Calu3 (cell line): ENCODE measurements at places on chromosomes 6 and 20.

GRCh38 chr6:152360034-152360433, 277.1 kb downstream of the SYNE1 start:
- DNase-seq = no peak

DNA sequence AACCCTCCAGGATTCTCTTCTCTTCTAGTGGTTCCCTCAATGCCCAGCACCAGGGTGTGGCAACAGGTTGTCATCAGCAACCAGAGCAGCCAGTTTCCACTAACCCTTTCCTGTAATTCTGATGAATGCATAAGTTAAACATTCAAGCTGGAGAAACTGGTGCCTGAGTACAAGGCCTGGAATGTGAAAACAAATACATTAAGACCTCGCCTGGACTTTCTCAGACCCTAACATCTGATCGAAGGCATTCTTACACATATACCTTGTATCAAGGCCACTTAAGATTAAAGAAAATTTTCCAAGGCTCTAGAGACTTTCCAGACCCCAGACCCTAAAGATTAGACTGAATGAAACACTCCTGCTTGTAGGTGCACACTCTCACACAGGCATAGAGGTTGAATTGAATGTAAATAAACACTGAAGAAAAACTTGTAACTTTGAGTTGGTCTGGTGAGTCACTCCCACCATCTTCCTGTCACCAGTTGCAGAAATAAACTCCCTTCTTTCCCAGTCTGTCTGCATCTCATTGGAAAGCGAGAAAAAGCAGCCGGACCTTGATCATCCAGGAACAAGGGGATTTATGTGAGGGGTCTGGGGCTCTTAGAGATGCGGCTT, 9.0 kb downstream of the LRP11 start:
- peak; percentile 70 for DNase-seq

- DNase-seq = peak; percentile 33
Measured at GRCh38 chr6:71473926-71474325, 185.3 kb downstream of the OGFRL1 start.

- no peak for DNase-seq
Measured at GRCh38 chr6:2111162-2111677, 134.2 kb downstream of the GMDS start.

DNA sequence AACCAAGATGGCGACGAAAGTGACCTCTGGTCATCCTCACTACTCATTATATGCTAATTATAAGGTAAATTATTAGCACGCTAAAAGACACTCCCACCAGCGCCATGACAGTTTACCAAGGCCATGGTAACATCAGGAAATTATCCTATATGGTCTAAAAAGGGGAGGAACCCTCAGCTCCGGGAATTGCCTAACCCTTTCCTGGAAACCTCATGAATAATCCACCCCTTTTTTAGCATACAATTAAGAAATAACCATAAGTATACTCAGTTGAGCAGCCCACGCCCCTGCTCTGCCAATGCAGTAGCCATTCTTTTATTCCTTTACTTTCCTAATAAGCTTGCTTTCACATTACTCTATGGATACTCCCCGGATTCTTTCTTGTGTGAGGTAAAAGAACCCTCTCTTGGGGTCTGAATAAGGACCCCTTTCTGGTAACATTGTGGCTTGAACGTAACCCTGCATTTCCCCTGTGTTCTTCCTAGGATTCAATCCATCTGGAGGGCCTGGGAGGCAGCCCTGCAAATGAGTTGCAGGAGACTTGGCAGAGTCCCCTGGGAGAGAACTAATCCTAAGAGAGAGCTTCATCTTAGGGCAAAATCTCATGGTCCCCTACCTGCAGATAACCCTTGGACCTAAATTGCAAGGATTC, 225.6 kb upstream of the JARID2 start:
- no peak for DNase-seq

- DNase-seq = no peak
Measured at GRCh38 chr6:107386340-107386739, 73.0 kb downstream of the PDSS2 start.

DNA sequence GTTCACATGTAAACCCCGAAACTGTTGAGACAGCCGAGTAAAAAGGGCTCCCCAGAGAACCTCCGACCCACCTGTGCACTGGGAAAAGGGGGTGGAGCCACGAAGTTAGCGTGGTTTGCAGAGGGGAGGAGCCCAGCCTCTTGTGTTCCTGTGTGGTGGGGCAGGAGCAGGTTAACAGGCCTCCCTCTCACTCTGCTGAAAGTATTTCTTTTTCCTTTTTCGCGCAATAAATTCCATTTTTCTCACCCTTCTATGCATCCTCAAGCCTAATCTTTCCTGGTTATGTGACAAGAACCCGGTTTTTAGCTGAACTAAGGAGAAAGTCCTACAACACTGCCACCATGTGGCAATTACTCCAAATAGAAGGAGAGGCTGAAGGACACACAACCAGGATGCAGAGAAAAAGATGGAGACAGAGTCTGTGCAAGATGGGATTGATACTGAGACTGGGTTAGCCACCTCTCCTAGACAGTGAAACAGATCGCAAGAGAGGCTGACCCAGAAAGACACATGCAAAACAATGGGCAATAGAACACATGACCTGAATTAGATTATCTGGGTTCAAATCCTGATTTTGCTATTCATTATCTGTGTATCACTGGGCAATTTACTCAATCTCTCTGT, 168.7 kb upstream of the PRSS16 start:
- DNase-seq = peak; percentile 73

GRCh38 chr6:168725802-168726201, 284.8 kb downstream of the SMOC2 start:
- DNase-seq = no peak

DNA sequence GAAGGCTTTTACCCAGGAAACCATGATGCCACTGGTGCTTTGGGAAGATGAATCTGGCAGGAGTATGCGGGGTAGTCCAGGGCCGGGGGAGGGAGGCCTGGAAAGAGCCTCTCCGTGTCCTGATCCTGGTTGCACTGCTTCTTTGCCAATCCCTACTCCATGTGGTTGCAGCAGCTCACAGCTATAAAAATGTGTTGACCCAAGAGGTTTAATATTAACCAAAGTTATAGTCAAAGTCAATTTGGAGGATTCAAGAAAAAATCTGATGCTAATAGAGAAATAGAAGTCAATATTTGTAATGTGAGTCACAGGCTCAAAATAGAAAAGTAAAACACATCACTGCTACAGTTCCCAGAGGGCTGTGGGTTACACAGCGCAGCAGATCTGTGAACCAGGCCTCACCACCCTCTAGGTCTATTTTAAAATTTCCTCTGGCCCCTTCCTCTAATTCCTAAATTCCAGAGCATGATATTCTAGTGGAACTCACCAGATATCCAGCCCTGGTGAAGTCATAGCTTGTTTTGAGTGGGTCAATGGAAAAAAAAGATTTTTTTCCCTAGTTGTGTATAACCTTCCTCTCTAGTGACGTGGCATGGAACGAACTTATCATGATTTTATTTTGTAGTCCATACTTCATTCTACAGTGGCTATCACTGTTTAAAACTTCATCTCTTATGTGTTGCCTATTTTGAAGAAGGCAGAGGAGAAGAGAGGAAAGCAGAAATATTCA, 63.2 kb upstream of the BMP2 start:
- DNase-seq = peak; percentile 35

- no peak for DNase-seq
Measured at GRCh38 chr6:154953644-154954043, 41.5 kb upstream of the TIAM2 start.

DNA sequence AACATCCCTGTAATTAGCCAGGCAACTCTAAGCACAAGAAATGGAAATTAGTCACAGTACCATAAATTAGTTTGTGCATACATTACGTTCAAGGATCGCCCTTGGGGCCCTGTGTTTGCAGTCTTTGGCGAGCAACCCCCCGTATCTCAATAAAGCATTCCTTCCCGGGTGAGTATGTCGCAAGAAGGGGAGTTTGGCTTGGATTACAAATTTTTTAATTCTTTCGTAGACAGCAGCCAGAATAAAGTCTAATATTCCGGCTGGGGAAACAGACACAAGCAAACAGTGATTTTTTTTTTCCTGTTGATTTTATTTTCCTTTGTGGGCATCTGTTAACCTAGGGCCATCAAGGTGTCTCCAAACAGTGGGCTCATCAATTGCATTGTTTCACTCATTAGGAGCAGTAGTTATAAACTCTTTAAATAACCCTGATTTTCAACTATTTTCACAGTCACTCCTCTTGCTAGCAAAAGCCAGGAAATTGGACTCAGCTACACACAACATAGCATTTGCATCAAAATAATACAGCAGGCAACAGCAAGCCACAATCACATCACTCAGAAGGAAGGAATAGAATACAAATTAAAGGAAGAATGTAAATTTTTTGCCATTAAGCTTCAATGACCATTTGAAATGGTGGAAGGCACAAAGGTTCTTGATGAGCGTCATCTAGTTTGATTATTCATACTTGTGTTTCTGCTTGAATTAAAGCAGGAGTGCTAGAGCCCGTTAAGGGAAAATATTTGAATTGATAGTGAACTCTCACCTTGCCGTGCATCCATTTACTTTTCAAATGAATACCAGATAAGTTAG, 85.3 kb downstream of the LINC00237 start:
- no peak for DNase-seq

GRCh38 chr6:85866758-85867401, 224.2 kb upstream of the SYNCRIP start:
- no peak for DNase-seq

- no peak for DNase-seq
Measured at GRCh38 chr6:1986454-1987243, 258.8 kb downstream of the GMDS start.

GRCh38 chr6:159982731-159983506, 14.0 kb downstream of the IGF2R start:
- no peak for DNase-seq

DNA sequence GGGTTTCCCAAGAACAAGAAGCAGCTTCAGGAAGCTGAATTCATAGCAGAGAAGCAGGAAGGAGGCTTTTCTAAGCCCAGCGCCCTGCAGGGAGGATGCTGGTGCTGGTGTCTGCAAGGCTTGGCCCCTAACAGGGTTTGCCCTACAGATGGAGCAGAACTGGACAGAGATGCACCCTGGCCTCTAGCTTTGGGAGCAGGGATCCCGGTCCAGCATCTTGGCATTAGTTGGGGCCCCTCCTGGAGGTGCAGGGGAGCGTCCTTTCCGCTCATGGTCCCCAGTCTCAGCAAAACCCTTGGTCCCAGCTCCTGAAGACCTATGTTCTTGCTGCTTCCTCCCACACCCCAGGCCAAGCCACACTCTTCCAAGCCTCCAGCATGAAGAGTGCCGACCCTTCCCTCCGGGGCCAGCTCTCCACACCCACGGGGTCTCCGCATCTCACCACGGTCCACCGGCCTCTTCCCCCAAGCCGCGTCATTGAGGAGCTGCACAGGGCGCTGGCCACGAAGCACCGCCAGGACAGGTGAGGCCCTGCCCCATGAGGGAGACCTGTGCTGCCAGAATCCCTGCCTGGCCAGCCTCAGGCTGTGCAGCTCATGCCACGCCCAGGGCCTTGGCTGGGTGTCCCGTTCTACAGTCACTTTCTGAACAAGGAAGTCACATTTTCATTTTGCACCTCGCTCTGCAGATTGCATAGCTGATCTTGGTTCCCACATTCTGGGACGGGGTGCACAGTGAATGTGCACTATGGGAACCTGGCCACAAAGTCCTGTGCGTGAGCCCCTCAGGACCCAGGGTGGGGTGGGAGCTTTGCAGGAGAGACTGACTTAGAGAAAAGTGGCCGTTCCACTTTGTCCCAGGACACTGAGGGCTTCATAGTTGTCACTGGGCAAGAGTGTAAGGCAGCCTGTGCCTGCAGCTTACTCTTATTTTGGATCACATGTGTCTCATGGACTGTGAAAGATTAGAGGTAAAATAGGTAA, 160.2 kb downstream of the SYCP2 start:
- DNase-seq = peak; percentile 78

GRCh38 chr6:37243816-37244370, 13.7 kb upstream of the TBC1D22B start:
- DNase-seq = no peak

DNA sequence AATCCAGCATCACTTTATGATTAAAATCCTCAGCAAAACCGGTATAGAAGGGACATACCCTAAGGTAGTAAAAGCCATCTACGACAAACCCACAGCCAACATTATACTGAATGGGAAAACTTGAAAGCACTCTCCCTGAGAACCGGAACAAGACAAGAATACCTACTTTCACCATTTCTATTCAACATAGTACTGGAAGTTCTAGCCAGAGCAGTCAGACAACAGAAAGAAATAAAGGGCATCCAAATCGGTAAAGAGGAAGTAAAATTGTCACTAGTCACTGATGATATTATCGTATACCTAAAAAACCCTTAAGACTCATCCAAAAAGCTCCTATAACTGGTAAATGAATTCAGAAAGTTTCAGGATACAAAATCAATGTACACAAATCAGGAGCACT, 33.3 kb downstream of the BLOC1S5 start:
- DNase-seq = no peak

- no peak for DNase-seq
Measured at GRCh38 chr6:113558431-113558830, 298.7 kb upstream of the MARCKS start.

DNA sequence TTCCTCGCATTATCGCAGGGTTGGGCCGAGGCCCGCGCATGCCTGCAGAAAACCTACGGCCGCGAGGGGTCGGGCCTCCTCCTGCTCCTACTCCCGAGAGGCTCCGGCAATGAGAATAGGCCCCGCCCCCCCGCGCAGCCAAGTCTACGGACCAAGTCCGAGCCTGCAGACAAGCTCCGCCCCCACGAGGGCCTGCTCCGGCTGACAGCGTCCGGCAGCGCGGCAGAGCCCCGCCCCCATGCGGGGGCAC, 3.1 kb upstream of the GPSM3 start:
- DNase-seq = peak; percentile 100

DNA sequence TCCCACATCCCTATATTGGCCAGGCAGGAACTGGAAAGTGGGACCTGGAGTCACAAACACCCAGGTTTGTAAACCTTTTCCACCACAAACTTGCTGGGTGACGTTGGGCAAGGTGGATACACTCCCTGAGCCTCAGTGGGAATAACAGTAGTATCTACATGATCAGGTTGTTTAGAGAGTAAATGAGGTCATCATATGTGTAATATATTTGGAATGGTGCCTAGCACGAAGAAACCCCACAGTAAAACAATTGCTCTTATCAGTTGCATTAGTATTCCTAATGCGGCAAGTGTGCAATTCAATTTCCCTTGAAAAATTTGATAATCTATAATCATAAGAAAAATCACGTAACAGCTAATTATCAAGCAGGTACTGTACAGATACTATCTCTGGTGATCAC, 51.9 kb downstream of the HIVEP2 start:
- no peak for DNase-seq

DNA sequence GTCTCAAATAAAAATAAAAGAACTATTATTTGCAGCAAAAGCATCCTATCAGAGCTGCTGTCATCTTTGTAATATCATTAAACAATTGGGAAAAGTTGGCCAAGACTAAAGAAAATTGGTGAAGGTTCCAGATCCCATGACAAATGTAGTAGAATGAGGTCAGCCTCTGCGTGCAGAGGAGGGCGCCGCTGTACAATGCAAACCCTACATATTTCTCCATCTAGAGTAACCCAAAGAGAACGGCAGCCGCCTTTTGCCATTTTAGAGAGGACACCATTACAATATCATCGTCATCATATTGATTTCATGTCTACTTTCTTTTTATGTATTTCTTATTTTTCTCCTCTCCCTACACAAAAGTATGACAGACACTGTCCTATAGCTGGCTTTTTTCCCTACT, 59.5 kb downstream of the ZMYND8 start:
- DNase-seq = peak; percentile 33

- DNase-seq = no peak
Measured at GRCh38 chr6:341914-342831, 49.4 kb upstream of the IRF4 start.
